GM23248 (cell line): ENCODE measurements at places on chromosomes 1 and 21. TPM values are rescaled to one million over a fixed set of nuclear protein-coding genes. Genes with fewer than 3 reads are reported as not detected.

PSMD4 gene
- 130 and 164 TPM in 2 replicates for total RNA-seq

TNFRSF4 gene
- not detected in 2 replicates for total RNA-seq

KCNJ10 gene
- total RNA-seq: not detected in 2 replicates

GRCh38 chr1:119702384-119702783, 9.3 kb upstream of the PHGDH start:
- 0 out of 2 replicates have a peak, but pooled peaks cover 5% of the 10 kb centered on the region for H3K4me1 ChIP-seq
- peak; percentile 85 for DNase-seq
- no peak overlapping the region for H3K4me3 ChIP-seq
- H3K27me3 ChIP-seq: no peaks in the 10 kb centered on the region; the same call in 1 of the 2 replicates

GRCh38 chr1:205514211-205515142, 10.0 kb downstream of the CDK18 start:
- DNase-seq: no peak
- H3K4me3 ChIP-seq: no peak overlapping the region
- H3K27me3 ChIP-seq: peaks cover 6% of the 10 kb centered on the region; the same call in 1 of the 2 replicates
- no peaks in the 10 kb centered on the region for H3K4me1 ChIP-seq
- no peaks in the 10 kb centered on the region for H3K36me3 ChIP-seq

DNA sequence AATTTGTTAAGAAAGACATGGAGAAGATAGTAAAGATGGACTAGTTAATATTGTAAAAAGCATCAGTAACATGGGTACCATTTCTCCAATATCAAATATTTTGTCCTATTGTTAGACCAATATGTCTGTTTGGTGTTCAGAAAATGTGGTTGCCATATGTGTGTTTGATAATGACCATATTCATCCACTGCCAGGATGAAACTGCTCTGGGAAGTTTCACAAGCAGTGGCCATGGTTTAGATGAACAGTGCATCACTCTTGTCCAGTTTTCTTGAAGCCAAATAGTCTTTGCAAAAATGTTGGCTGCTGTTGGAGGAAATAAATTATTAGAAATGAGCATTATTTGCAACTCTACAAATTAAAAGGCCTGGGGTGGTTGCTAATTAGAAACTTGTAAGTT, 333.8 kb downstream of the NUF2 start:
- H3K36me3 ChIP-seq: no peaks in the 10 kb centered on the region
- H3K4me3 ChIP-seq: no peak overlapping the region
- DNase-seq: no peak
- no peaks in the 10 kb centered on the region for H3K4me1 ChIP-seq

- H3K4me1 ChIP-seq: peaks cover 40% of the 10 kb centered on the region
- no peaks in the 10 kb centered on the region for H3K27me3 ChIP-seq
- peaks cover 47% of the 10 kb centered on the region for H3K36me3 ChIP-seq
- no peak overlapping the region for H3K4me3 ChIP-seq
Observed at GRCh38 chr1:214364786-214365295, 83.9 kb downstream of the SMYD2 start.

GRCh38 chr1:232600424-232601258, 29.3 kb downstream of the SIPA1L2 start:
- H3K36me3 ChIP-seq: no peaks in the 10 kb centered on the region
- no peaks in the 10 kb centered on the region for H3K27me3 ChIP-seq
- no peak overlapping the region for H3K27ac ChIP-seq
- no peaks in the 10 kb centered on the region for H3K4me1 ChIP-seq
- H3K4me3 ChIP-seq: no peak overlapping the region
- DNase-seq: no peak

DNA sequence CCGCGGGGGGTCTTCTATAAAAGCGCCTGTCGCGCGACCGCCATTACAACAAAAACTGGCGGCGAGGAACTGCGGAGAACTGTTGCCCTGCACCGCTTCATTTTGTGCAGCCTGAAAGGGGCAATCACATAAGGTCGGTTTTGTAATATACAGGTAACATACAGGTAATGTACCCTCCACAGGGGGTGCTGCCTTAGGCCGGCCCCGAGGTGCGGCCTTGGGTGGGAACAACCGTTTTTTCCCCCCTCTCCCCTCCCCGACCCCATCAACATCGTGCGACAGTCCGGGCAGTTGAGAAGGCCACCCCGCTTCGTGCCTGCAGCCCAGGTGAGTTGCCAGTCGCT, at the start of gene BRDT:
BRDT (plus strand) TSS at position 46 of the 344 bp plus-strand sequence. CDS start 13,354 bp downstream, outside the sequence.
- H3K27ac ChIP-seq: no peak within 1 kb of the TSS
- no peaks in the 10 kb centered on the region for H3K27me3 ChIP-seq
- no peaks in the 10 kb centered on the region for H3K4me1 ChIP-seq
- no peaks in the 10 kb centered on the region for H3K36me3 ChIP-seq
- H3K4me3 ChIP-seq: no peak within 1 kb of the TSS

DNA sequence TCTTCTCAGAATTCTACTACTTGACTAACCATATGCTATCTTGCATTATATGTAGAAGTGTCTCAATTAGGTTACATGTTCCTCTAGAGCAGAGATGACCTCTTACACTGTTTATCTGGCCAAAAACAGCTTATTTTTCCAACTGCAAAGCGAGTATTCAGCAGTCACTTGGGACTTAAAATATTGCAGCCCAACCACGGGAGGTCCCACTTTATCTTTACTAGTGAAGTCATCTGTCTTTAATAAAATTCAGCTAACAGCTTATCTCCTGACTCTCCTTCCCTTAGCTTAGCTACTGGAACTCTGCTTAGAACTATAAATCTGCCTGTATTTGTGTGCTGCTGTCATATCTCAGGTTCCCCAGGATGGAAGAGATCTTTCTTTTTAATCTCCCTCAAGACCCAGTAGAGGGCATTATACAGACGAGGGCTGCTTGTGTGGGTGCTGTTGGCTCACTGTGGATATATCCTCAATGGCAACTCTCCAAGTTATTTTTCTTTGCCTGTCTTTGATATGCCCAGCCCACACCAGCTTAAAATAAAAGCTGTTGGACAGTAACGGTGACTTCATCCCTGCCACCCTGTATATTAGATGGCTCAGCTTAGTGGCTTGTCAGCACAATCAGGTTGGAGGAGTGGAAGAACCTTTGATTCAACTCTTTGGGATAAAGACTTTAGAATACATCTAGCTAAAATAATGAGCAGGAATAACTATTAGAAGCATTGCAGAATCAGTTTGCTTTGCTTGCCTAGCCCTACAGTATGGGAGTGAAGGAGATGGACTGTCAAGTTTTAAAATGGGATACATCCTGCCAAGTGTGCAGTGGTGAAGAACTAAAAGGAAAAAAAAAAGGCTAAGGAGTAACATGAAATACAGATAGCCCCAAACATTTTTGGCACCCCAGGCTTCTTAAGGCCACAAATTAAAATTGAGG, 9.6 kb downstream of the ENSA start:
- peak; percentile 92 for DNase-seq
- H3K4me1 ChIP-seq: peaks cover 22% of the 10 kb centered on the region
- H3K4me3 ChIP-seq: 0 out of 2 replicates have a peak overlapping the region, but pooled peaks have one; percentile 15
- H3K27ac ChIP-seq: peak overlapping the region; percentile 45
- H3K36me3 ChIP-seq: peaks cover 10% of the 10 kb centered on the region

GRCh38 chr1:66570196-66570595, 36.2 kb downstream of the SGIP1 start:
- peaks cover 41% of the 10 kb centered on the region for H3K4me1 ChIP-seq
- no peaks in the 10 kb centered on the region for H3K27me3 ChIP-seq
- no peaks in the 10 kb centered on the region for H3K36me3 ChIP-seq
- H3K4me3 ChIP-seq: no peak overlapping the region; the same call in 1 of the 2 replicates
- no peak overlapping the region for H3K27ac ChIP-seq

GRCh38 chr21:33855190-33855589, 60.4 kb downstream of the ATP5PO start:
- H3K27me3 ChIP-seq: no peaks in the 10 kb centered on the region
- no peaks in the 10 kb centered on the region for H3K4me1 ChIP-seq
- no peak overlapping the region for H3K4me3 ChIP-seq
- no peak overlapping the region for H3K27ac ChIP-seq
- DNase-seq: no peak

DNA sequence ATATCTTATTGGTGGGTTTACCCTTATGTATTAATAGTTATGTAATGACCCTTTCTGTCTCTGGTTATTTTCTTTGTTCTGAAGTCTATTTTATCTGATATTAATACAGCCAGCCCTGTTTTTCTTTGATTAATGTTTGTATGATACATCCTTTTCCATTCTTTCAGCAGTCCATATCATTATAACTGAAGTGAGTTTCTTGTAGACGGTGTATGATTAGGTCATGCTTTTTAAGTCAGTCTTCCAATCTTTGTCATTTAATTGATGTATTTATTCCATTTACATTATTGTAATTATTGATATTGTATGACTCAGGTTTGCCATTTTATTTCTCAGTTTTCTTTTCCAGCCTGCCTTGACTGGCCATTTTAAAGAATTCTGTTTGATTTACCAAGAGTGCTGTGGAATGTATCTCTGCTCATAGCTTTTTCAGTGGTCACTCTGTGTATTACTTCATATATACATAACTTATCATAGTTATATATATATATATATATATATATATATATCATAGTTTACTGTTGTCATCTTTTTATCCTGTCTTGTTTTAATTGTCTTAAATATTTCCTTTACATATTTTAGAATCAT, 10.5 kb downstream of the RAB4A start:
- H3K4me3 ChIP-seq: no peak overlapping the region
- no peak overlapping the region for H3K27ac ChIP-seq
- peaks cover 13% of the 10 kb centered on the region; the same call in 1 of the 2 replicates for H3K4me1 ChIP-seq
- DNase-seq: no peak
- no peaks in the 10 kb centered on the region for H3K36me3 ChIP-seq
- H3K27me3 ChIP-seq: no peaks in the 10 kb centered on the region

- no peak for DNase-seq
- no peaks in the 10 kb centered on the region for H3K27me3 ChIP-seq
- no peak overlapping the region for H3K27ac ChIP-seq
- peaks cover 36% of the 10 kb centered on the region for H3K4me1 ChIP-seq
Observed at GRCh38 chr21:29320031-29320430, 21.3 kb downstream of the BACH1 start.

DNA sequence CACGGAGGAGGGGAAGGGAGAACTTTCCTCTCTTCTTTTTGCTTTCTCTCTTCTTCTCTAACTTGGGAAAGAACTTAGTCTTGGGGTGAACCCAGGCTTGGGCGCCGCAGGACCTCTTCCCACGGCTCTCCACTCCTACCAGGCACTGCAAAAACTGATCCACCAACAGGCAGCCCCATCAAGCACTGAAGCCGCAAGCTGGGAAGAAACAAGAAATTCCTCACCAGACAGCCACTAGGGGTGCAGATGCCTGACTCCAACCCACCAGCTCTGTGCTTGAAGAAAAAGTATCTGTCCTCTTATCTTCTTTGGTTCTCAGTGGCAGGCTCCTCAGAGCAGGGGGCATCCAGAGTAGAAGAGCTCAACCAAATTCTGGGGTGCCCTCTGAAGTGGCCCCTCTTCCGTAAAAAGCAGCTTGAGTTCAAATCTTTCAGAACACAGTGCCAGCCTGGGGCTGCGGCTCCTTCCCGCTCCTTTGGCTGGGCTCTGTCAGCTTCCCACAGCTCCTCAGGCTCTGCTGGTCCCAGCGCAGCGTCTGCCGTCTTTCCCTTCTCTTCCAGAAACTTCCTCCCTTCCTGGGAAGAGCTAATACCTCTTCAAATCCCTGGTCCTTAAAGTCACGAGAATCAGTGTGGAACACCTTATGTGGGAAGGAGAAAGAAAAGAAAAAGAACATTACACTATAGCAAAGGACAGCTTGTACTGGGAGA, 2.4 kb downstream of the SLC41A1 start:
- H3K4me1 ChIP-seq: peaks cover 14% of the 10 kb centered on the region
- no peak overlapping the region for H3K27ac ChIP-seq
- H3K4me3 ChIP-seq: no peak overlapping the region
- H3K36me3 ChIP-seq: no peaks in the 10 kb centered on the region
- DNase-seq: peak; percentile 31
- no peaks in the 10 kb centered on the region for H3K27me3 ChIP-seq

- DNase-seq: no peak
- no peaks in the 10 kb centered on the region for H3K4me1 ChIP-seq
- no peak overlapping the region for H3K4me3 ChIP-seq
- H3K27me3 ChIP-seq: no peaks in the 10 kb centered on the region
- H3K27ac ChIP-seq: no peak overlapping the region
Observed at GRCh38 chr1:241533326-241534115, 1.3 kb downstream of the KMO start.

GRCh38 chr1:159839116-159839849, 12.6 kb downstream of the SLAMF8 start:
- no peaks in the 10 kb centered on the region for H3K36me3 ChIP-seq
- no peaks in the 10 kb centered on the region for H3K27me3 ChIP-seq
- H3K4me1 ChIP-seq: no peaks in the 10 kb centered on the region
- H3K27ac ChIP-seq: no peak overlapping the region
- no peak for DNase-seq

DNA sequence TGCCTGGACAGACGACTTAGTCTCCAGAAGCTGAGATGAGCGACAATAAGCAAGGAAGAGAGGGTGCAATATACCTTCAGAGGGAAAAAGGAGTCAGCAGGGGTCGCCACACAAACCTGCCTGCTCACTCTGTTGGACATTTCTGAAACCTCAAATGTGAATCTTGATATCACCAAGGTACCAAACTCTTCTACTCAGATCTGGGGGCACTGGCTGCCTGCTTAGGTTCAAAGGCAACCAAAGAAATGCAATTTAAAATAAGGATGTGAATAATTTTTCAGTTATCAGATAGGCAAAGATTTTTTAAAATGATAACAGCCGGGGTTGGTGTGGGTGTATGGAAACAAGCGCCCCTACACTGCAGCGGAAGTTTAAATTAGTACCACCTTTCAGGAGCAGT, 164.2 kb downstream of the HIVEP3 start:
- no peak overlapping the region for H3K4me3 ChIP-seq
- H3K36me3 ChIP-seq: no peaks in the 10 kb centered on the region
- H3K4me1 ChIP-seq: peaks cover 22% of the 10 kb centered on the region
- no peak for DNase-seq
- H3K27ac ChIP-seq: no peak overlapping the region
